ENCODE measurements at places on chromosomes 2 and 18. TPM values are rescaled to one million over a fixed set of nuclear protein-coding genes. Genes with fewer than 3 reads are reported as not detected.

CPO gene
- not detected for total RNA-seq

TXNDC2 gene
- 0.07 TPM for total RNA-seq

RIT2 gene
- not detected for total RNA-seq

NMUR1 gene
- not detected for total RNA-seq

UGT1A4 gene
- total RNA-seq: not detected

DNAH6 gene
- total RNA-seq: under 0.01 TPM

UGT1A9 gene
- not detected for total RNA-seq

GALR1 gene
- total RNA-seq: not detected

SERPINB10 gene
- total RNA-seq: 0.07 TPM

IWS1 gene
- 62.4 TPM for total RNA-seq

SIX3 gene
- total RNA-seq: not detected

ACVR1C gene
- total RNA-seq: under 0.01 TPM

CREB1 gene
- total RNA-seq: 55.5 TPM

PLCD4 gene
- total RNA-seq: 0.79 TPM

NDUFAF7 gene
- total RNA-seq: 16.1 TPM

RGPD3 gene
- total RNA-seq: 0.53 TPM

PIK3C3 gene
- total RNA-seq: 65.2 TPM

CCDC74A gene
- 5.6 TPM for total RNA-seq

EPB41L5 gene
- total RNA-seq: 38.3 TPM

Data from thoracic aorta endothelial cell (primary cell).